ENCODE measurements at places on chromosomes 2 and 18.
A peak's percentile ranks its signal among the peaks of the same experiment; 100 is the strongest.

GRCh38 chr2:160993654-160994061 is 166.6 kb upstream of the TANK start:
- no peak for DNase-seq

DNA sequence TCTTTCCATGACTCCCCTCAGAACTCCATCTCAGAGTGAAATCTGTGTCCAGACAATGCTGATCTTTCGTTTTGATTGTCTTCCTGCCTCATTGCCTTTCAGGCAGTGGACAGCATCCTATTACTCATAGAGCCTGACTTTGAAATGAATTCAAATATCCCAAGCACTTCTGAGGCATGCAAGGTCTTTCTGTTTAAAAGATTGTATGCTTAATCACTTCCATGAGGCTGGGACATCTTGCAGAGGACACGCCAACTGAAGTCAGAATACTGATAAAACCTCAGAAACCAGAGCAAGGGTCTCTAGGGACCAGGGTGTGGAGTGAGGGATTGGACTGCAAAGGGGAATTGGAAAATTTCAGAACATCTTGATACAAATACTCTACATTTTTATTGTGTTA is 836.5 kb upstream of the ID2 start:
- DNase-seq: peak; percentile 37

DNA sequence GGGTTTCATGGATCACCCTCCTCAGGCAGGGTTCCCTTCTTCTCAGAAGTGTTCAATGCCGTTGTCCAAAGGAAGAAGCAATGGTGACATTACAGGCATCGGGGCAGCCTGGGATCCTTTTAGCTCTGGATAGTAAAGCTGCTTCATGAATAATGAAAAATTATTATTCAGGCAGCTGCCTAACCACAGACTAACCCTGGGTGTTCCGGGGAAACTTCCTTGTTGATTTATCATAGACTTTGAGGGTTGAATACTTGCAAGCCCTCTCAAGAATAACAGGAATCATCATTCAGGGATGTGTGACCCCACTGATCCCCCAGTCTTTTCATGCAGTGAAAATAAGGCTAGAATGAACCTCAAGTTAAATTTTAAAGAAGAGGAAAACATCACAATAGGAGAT is 419.4 kb downstream of the MEIS1 start:
- DNase-seq: no peak

- no peak for DNase-seq
Observed at GRCh38 chr2:127100251-127101047, 6.5 kb downstream of the BIN1 start.

GRCh38 chr18:52451256-52451655 is 111.3 kb downstream of the DCC start:
- no peak for DNase-seq

GRCh38 chr18:572091-572830 is 7.9 kb upstream of the CETN1 start:
- peak; percentile 55 for DNase-seq

GRCh38 chr2:108260773-108261172 is 21.0 kb downstream of the SULT1C3 start:
- DNase-seq: no peak

GRCh38 chr2:220077488-220077887 is 450.1 kb downstream of the SLC4A3 start:
- peak; percentile 91 for DNase-seq

DNA sequence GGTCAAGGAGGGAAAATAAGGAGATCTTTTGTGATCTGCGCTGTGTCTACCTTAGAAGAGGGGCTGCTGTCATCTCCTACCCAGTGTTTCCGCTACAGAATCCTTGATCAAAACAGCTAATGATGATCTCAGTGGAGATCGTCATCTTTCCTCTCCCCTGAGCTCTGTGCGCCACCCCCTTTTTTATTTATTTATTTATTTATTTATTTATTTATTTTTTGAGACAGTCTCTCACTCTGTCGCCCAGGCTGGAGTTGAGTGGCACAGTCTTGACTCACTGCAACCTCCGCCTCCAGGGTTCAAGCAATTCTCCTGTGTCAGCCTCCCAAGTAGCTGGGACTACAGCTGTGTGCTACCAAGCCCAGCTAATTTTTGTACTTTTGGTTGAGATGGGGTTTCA is 55.5 kb downstream of the SERTAD2 start:
- no peak for DNase-seq
